Hypothalamus (tissue), 51 donors: ENCODE measurements at places on chromosomes 2 and 18.

DNA sequence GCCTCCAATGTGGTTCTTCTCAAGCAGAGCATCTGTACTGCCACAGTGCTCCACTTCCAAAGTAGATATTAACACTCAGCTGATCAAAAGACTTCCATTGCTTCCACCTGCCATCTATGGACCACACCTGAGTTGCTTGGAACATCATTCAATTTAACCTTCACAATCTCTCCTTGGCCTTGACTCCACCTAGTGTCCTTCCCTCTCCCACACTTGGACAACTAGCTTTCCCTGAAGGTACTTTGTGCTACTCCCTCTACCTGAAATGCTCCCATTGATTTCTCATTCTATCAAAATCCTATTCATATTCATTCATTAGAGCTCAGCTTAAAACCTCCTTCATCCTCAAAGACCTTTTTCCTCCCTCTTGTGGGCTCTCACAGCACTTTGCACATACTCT is 48.7 kb downstream of the SOWAHC start:
- DNase-seq = no peak

DNA sequence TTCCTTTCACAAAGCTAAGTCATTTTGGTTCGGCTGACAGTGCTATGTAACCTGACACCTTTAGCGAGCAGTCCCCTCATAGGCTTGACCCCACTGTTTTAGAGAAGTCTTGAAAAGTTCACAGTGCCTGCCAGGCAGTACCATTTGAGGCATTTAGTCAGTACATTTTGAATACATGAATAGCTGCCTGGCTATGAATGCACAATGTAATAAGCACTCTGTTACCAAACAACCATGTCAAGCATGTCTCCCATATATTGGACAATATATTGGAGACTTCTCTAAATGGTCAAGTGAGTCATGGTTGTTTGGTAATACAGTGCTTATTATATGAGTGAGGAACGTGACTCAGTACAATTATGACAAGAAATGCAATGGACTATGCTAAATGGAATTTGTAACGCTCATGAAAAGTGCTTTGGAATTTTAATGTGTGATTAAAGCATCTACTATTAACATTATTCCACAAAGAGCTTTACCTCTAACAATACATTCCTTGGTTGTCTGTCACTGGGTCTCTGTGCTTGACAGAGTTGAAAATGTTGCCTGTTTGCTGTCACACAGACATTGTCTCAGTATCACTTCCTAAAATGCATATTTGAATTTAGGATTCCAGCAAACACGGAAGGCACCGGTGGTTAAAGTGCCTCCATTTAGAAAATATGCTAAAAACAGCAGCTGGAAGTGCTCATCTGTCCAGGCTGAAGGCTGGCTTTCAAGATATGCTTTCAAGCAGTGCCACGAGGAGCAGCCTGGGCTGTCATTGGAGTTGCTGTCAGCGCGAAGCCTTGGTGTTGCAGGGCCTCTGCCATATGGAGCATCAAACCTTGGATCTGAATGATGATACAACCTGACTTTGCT is 458.6 kb downstream of the FBXO15 start:
- DNase-seq = no peak

GRCh38 chr2:47631792-47632398 is 151.1 kb upstream of the MSH6 start:
- no peak for DNase-seq

DNA sequence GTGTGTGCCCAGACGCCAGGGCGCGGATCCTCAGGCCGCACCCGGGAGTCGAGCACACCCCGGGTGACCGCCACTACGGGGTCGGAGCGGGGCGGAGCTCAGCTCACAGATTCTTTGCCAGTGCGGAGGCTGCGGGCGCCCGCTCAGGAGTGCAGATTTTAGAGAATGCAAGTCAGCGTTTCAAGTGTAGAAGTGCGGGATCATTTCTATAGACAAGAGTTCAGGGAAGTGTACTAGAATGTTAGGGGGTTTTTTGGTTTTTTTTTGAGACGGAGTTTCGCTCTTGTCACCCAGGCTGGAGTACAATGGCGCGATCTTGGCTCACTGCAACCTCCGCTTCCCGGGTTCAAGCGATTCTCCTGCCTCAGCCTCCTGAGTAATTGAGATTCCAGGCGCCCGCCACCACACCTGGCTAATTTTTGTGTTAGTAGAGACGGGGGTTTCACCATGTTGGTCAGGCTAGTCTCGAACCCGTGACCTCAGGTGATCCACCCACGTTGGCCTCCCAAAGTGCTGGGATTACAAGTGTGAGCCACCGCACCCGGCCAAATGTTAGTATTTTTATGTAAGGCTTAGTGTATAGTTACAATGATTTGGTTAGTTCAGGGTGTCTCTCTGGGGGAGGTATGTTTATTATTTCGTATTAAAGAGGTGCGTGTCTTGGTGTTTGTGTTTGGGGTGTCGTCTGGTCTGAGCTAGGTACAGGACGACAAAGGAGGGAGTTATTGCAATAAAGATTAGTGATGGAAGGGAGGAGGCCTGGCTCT is 619 bp upstream of the FAM168B start:
- DNase-seq = no peak

DNA sequence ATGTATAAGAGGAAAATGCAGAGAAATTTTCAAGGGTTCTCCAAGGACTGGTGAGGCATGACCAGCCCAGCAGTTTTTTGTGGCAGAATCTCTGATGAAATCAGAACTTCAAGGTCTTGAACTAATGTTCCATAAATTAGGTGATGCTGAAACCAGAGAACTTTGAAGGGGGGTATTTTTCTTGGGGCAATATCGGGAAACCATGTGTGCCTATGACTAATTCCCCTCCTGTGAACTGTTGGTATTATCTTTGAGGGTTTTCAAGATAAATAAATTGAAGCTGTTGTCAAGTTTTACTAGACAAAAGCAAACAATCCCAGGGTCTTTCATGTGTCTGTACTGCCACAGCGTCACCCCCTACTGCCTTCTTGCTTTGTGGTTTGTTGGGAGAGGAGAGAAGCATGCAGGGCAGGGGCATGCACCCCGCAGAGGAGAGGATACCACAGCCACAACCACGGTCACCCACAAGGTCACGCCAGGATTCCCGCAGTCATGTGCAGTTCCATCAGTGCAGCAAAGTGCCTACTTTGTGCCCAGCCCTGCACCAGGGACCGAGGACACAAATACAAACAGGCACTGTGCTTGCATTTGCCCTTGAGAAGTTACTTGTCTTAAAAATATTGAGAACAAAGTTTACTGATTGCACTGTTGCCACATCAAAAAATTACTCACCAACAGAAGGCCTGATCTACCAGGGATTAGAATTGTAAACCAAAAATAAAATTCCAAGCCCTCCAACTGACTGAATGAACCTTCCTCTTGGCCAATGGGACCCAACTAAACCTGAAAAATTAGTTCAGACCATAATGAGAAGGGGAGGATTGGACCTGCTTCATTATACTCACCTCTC is 413.3 kb upstream of the TRIB2 start:
- no peak for DNase-seq

- DNase-seq = no peak
Measured at GRCh38 chr18:35141567-35142274, 99.1 kb upstream of the ZNF397 start.

GRCh38 chr2:9629222-9630116 is 1.3 kb downstream of the YWHAQ start:
- DNase-seq = no peak

GRCh38 chr2:176546550-176546949 is 277.3 kb downstream of the MTX2 start:
- DNase-seq = no peak

DNA sequence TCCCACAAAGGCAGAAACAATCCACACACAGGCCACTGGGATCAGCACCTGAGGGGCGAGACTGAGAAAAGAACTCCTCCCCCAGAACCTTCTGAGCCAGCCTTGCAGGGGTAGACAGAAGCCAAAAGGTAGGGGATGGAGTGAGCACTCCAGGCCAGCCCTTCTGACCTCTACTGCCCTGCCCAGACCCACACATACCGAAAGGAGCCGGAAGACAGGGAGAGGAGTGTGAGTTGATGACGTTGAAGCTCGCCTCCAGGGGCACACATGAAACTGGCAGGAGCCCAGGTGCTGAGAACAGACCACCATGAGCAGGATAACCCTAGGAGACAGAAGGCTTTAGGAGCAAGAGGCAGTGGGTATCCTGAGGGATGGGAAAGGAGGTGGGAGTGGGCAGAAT is 1.8 kb downstream of the SLC23A3 start:
- DNase-seq = no peak

DNA sequence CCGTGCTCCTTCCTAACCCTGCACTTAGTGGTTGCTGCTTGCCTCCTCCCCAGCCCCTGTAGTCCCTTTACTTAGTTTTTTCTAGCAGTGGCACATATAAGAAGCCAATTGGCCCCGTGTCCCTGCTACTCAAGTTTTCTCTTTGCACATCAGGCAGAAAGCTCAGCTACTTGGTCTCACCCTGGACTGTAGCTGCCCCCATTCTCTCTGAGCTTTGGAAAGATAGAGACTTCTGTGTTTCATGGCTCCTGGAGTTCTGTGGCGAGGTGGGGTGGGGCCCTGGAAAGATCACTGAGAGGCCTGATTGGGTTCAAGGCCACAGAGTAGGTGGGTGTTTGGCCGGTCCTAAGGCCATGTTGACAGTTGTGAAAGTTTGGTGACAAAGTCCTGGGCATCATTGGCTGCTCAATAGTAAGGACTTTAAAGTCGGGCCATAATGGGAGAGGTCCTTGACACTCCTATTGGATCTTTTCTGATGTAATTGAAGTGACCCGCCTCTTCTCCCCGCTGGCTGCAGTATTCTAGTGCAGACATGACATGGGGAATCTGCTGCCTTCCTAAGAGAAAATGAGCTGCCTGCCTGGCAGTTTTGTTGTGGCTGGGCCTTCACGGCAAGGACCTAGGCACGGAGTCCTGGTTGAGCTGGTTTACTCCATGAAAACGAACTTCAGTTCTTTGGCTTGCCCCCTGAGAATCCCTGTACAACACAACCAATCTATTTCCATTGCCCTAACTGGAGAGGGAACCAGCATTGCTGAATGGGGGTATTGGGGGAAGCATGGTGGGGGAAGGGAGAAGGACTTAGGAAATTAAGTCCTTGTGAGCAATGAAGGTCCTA is 26.2 kb upstream of the CYP27A1 start:
- DNase-seq = no peak

DNA sequence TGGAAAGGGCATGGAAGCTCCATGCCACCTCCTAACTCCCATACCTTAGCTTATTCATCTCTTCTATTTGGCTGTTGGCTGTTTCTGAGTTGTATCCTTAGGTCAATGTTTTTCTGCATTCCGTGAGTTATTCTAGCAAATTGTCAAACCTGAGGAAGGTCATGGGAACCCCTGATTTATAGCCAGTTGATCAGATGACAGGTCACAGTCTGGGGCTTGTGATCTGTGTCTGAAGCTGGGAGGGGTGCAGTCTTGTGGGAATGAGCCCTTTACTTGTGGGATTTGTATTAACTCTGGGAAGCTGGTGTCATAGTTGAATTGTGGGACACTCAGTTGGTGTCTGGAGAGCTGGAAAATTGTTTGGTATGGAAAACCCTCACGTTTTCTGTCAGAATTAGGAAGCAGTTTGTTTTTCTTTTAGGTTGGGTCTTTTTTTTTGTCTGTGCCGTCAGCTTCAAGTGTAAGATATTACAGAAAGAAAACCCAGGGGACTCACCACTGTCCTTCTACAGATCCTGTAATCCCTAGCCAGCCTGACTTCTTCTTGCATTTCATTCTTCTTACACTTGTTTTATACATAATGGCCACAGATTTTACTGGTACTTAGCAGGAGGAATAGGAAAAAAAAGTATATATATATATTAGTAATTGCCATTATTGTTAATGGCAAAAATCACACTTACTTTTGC is 137.9 kb downstream of the LRRTM1 start:
- DNase-seq = no peak

GRCh38 chr2:116987447-116987846 is 827.0 kb upstream of the DDX18 start:
- DNase-seq = no peak

- no peak for DNase-seq
Measured at GRCh38 chr2:39618736-39619135, 47.0 kb upstream of the TMEM178A start.

GRCh38 chr18:7899078-7899477 is 332.0 kb downstream of the PTPRM start:
- no peak for DNase-seq

- no peak for DNase-seq
Measured at GRCh38 chr2:98157557-98157956, 70.6 kb downstream of the VWA3B start.

- DNase-seq = no peak
Measured at GRCh38 chr18:33720133-33720532, 142.1 kb downstream of the ASXL3 start.

- no peak for DNase-seq
Measured at GRCh38 chr2:229843613-229844012, 78.2 kb downstream of the TRIP12 start.

GRCh38 chr2:13558368-13558767 is 841.6 kb downstream of the TRIB2 start:
- DNase-seq = no peak

DNA sequence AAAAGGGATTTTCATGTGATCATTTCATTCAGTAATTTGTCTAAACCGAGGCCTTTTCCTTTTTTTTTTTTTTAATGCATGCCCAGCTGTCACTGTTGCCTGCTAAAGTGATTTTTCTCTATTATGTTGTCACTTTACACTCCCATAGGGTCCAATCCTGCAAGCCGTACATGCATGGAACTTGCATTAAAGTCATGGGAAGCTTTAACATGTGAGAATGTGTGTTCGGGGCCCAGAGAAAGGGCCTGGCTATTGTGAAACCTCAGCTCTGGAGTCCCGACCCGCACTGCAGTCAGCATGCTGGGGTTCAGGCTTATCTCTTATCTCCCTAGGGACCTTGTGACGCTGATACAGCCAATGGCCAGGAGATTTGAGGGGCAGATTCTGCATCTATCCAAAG is 474.6 kb downstream of the SLC4A3 start:
- DNase-seq = no peak

DNA sequence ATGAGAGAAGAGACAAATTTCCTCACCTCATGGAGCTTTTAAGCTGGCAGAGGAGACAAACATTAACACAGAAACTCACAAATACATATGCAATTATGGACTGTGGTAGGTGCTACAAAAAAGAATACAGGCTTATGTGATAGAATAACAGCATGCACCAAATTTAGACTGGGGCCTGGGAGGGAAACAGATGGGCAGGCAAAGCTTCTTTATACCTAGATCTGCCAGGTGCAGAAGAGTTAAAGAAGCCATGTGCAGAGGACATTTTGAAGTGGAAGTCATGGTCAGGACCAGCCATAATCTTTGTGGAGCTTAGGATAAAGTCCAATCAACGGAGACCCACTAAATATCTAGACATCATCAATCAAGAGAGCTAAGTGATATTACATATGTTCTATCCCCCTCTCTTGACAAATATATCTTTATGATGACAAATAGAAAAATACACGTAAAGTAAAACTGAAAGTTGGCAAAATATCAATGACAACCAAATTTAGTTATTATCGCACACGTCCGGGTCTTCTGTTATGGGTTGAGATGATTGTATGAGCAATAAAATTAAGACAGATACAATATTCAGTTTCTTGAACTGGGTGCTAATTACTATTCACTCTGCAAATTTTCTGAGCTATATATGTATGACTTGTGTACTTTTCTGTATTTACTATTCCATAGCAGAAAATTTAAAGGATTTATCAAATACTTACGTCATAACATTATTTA is 44.1 kb downstream of the CD28 start:
- no peak for DNase-seq

GRCh38 chr2:104158191-104158590 is 695.7 kb upstream of the POU3F3 start:
- DNase-seq = no peak

- no peak for DNase-seq
Measured at GRCh38 chr2:112161431-112162145, 23.4 kb downstream of the FBLN7 start.

- no peak for DNase-seq
Measured at GRCh38 chr2:109367683-109368082, 238.7 kb downstream of the SH3RF3 start.

GRCh38 chr2:110853516-110853915 is 121.1 kb downstream of the ACOXL start:
- DNase-seq = no peak
